GM13976 (cell line): ENCODE measurements at places on chromosomes 1 and 21.

DNA sequence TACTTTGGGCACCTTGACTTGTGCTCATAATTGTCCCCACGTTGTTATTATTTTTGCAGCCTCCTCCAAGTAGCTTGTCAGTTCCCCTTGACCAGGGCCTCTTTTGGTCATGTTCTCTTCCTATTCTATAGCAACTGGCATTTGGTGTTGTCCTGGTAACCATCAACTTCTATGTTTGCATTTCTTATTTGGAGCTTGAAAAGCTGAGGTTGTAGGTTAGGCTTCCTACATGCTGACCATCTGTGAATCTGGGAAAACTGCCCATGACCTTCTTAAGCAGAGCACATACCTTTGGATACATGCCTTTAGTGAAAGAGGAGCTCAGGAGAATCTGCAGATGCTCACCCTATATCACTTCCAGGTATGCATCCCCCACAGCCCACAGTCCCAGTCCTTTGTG lies 160.8 kb downstream of the HHAT start:
- DNase-seq: no peak

GRCh38 chr1:201831371-201831770 lies 2.4 kb downstream of the IPO9 start:
- no peak for DNase-seq

DNA sequence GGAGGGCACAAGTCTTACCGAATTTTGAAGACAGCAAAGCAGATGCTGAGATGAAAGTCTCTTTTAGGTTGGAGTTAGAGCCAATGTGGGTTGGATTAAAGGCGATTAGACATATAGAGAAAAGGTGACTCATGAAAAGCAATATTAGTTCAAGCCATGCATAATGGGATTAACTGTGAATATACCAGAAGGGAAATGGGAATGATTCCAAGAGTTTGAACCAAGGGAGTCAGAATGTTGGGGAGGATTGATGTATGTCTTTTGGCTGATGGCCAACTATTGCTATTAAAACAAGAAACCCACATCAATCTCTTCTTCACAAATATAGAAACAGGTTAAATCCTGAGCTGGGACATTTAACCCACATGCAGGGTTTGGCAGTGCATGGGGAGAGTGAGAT lies 1.2 kb downstream of the HMGCS2 start:
- DNase-seq: no peak

- no peak for DNase-seq
These were observed 36.5 kb upstream of the SRRM1 start for GRCh38 chr1:24606621-24607020.

DNA sequence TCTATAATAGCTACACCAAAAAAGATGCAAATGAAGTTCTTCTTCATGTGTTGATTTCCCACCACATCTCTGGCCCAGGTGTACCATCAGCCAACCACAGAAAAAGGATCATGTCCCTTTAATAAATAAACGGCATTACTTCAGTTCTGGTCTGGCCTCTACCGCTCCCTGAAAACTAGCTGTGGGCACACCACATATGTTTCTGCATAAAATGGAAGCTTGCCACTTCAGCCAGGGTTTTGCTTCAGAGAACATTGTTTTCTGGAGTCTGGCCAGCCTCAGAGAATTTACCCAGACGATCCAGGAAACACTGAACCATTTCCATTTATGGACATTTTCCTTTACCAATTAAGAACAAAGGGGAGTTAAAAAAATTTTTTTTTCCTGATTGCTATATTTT lies 5.8 kb upstream of the LAMC2 start:
- no peak for DNase-seq

DNA sequence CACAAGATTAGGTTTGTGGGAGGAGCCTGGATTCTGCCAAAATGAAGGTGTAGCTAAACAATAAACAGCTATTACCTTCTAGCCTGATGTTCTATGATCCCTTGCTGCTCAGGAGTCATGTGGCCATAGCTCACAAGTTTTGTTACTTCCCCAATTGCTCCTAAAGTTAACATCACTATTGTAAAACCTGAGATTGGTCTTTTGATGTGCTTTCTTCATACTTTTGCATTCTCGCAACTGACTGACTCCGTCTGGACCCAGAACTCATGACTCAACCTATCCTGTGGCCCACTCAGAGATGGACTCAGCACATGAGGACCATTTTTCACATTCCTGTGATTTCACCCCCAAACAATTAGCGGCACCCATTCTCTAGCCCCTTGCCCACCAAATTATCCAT lies 69.1 kb downstream of the PTGS2 start:
- DNase-seq: no peak

DNA sequence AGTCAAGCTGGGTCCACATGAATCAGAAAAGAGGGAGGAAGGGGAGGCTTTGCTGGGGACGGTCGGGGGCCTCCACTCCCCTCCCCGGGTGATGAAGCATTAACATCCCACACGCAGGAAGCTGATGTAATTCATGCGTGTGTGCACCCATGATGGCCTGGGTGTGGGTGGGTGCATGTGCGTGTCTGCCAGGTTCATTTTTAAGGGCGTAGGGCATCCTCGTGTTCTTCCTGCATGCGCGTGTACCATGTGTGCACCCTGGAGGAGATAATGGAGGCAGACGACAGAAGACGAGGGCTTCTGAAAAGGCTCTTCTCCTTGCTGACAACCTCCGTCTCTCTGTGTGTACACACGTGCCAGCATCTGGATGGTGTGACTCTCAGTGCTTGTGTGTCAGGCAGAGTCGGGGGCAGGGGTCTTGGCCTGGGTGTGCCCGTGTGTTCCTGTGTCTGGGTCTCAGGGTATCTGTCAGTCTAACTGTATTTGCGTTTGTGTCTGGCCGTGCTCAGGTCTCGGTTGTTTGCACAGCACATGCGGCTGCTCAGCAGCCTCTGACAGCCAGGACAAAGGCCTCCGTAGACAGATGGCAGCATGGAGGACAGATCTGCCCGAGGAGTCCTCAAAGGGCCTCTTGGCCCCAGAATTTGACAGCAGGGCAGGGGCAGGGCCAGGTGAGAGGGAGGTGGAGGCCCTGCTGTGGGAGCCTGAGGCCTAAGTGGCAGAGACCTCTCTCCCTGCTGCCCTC lies 2.4 kb downstream of the RAP1GAP start:
- no peak for DNase-seq

GRCh38 chr1:201139756-201140155 lies 12.8 kb upstream of the ASCL5 start:
- no peak for DNase-seq
